ENCODE measurements at places on chromosomes 3 and 15. TPM values are rescaled to one million over a fixed set of nuclear protein-coding genes. Genes with fewer than 3 reads are reported as not detected.
A peak's percentile ranks its signal among the peaks of the same experiment; 100 is the strongest.

The SLC51B gene
- total RNA-seq = not detected

The MESP1 gene
- total RNA-seq = 3.0 TPM

The PLAAT1 gene
- 3.3 TPM for total RNA-seq

GRCh38 chr15:101138913-101139880 is 112.7 kb downstream of the CHSY1 start:
- no peak overlapping the region for H3K27ac ChIP-seq
- no peak overlapping the region for H3K4me3 ChIP-seq
- H3K27me3 ChIP-seq = no peaks in the 10 kb centered on the region
- DNase-seq = no peak
- H3K4me1 ChIP-seq = no peaks in the 10 kb centered on the region
- no peaks in the 10 kb centered on the region for H3K36me3 ChIP-seq

DNA sequence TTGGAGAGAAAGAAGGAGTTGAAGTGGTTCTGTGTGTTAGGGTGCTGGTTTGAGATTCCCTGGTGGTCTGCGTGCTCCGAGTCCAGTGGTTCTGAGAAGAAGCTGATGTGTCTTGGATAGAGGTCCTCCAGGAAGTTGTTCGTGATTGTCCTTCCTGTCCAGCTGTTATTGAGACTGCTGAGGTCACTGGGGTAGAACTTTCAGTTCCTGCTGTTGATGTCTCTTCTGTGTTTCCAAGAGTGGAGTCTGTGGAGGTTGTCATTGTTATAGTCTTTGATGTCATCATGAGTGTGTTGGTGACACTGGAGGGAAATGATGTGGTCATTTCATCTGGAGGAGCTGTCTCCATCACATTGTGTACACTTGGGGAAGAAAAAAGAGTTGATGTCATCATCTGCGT is 20.8 kb downstream of the MUC4 start:
- no peaks in the 10 kb centered on the region for H3K27me3 ChIP-seq
- no peak overlapping the region for H3K4me3 ChIP-seq
- H3K27ac ChIP-seq = no peak overlapping the region
- no peaks in the 10 kb centered on the region for H3K4me1 ChIP-seq
- no peaks in the 10 kb centered on the region for H3K36me3 ChIP-seq
- peak; percentile 20 for DNase-seq

DNA sequence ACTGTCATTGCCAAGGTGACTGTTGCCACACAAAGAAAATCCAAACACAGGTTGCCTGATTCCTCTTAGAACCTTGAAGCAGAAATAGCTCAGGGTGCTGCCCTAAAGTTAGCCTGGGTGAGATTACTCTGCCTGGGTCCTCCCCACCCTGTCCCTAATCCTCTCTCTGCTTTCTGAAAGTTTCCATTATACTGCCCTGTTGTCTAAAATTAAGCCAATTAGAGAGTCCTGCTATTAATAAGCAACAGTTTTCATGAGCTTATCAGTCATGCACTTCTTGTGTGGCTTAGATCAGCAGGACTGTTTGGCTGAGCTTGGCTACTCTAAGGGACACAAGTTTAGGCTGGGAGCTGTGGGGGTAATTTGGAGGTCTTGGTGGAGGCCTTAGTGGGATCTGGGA is 334.7 kb upstream of the LRRFIP2 start:
- peak overlapping the region; percentile 38 for H3K27ac ChIP-seq
- no peak overlapping the region for H3K4me3 ChIP-seq
- H3K4me1 ChIP-seq = peaks cover 5% of the 10 kb centered on the region
- H3K36me3 ChIP-seq = peaks cover 30% of the 10 kb centered on the region
- DNase-seq = no peak
- no peaks in the 10 kb centered on the region for H3K27me3 ChIP-seq

The PRKCD gene
- total RNA-seq = 11.1 TPM

DNA sequence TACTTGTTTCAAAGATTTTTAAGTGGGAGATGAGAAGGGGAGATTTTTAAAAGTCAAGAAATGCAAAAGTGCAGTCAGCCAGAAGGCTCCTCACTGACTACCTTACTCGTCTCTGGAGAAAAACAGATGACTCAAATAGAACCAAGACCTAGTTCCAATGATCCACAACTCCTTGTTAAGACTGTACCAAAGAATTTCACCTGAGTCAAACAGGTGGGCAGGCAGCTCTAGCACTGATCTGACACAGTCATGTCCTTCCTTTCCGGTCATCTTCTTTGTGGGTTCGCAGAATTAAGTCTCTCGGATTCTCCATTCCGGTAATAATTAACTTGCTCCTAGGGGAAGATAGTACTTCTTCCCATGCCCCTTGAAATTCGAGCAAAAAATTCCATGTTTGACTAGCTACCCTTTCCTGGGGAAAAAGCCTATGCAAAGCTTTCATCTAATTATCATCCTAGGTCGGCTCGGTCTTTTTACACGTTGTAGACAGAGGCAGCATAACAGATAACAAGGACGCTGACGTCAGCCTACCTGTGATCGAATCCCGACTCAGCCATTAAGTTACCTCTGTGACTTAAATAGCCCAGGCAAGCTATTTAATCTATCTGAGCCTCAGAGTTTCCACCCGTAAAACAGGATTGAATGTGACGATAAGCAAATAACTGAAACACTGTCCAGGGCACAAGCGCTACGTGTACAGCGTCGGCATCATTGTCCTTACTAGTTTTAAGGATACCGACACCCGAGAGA is 758 bp downstream of the SELENOK start:
- no peak for DNase-seq

- H3K4me1 ChIP-seq = no peaks in the 10 kb centered on the region
- H3K4me3 ChIP-seq = no peak overlapping the region
- no peak for DNase-seq
Observed at GRCh38 chr3:148227534-148227933, 470.2 kb upstream of the AGTR1 start.

DNA sequence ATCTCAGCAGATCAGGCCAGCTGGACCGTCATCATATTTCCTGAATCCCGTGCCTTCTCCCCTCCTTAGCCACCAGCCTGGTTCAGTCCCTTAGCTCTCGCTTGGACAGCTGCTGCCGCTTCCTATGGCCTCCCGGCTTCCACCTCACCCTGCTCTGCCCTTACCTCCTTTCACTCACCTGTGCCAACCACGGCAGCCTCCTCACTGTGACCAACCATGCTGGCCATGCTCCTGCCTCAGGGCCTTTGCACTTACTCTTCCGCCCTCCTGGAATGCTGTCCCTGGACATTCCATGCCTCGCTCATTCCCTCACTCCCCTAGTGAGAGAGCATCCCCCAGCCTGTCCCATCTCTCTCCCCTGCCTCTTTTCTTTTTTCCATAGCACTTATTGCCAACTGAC is 19.2 kb downstream of the GRIP2 start:
- no peaks in the 10 kb centered on the region for H3K27me3 ChIP-seq
- H3K4me1 ChIP-seq = no peaks in the 10 kb centered on the region
- no peak overlapping the region for H3K27ac ChIP-seq
- H3K4me3 ChIP-seq = no peak overlapping the region
- no peaks in the 10 kb centered on the region for H3K36me3 ChIP-seq
- peak; percentile 49 for DNase-seq

- no peak overlapping the region for H3K27ac ChIP-seq
- no peak for DNase-seq
- no peaks in the 10 kb centered on the region for H3K36me3 ChIP-seq
- H3K4me1 ChIP-seq = no peaks in the 10 kb centered on the region
- H3K4me3 ChIP-seq = no peak overlapping the region
Observed at GRCh38 chr3:186870421-186871201, 28.1 kb downstream of the ADIPOQ start.
